ENCODE measurements at places on chromosomes 1 and 21.

DNA sequence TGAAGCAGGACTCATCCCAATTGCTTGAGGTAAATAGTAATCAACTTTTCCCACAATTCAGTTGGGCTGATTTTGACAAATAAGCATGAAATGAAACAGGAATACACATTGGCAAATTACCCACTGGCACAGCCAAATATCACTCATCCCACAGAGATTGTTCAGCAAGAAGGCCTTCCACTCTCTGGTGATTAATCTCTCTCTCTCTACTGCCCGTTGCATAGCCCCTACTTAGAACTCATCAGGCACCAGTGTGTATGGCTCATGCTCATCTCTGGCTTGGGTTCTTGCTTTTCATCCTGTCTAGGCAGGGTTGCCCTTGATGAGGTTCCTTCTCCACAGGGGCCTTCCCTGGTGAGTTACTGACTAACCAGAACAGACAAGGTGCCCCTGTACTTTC is 1.1 kb downstream of the BSDC1 start:
- no peak for DNase-seq

GRCh38 chr1:47487850-47488450 is 50.1 kb downstream of the FOXD2 start:
- no peak for DNase-seq

DNA sequence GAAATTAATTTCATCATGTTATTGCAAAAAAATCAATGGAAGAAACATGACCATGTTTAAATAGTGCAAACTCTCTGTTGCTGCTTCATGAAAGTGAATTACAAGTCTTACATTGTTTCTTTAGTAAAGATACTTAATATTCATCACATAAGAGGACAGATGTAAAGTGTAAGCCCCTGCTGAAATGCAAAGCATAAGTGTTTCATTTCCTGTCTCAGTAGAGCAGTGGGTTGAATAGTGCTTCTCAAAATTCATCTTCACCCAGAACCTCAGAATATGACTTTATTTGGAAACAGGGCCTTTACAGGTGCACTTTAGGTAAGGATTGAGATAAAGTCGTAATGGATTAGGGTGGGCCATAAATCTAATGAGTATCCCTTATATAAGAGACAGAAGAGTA is 738.4 kb upstream of the RGS18 start:
- DNase-seq: no peak

DNA sequence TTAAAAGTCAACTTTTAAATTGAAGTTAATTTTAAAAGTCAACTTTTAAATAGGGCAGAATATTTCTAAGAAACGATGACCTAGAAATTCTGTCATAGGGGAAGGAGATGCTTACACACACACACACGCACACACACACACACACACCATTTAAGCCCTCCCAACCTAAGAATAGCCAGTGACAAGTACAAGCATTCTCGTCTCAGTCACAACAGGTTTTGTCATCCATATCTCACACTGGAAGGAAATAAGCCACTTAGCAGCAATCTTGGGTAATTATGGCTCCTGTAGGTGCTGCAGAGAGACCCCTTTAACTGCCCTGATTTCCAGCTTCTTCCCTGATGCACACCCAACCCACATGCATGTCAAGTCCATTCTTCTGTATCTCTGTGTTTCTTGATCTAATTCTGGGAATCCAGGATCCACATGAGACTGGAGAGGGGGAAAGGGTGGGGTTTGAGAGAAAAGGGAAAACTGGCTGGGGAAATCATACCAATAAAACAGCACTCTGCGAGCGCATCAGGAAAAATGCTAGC is 338.1 kb downstream of the PAPPA2 start:
- DNase-seq: no peak

DNA sequence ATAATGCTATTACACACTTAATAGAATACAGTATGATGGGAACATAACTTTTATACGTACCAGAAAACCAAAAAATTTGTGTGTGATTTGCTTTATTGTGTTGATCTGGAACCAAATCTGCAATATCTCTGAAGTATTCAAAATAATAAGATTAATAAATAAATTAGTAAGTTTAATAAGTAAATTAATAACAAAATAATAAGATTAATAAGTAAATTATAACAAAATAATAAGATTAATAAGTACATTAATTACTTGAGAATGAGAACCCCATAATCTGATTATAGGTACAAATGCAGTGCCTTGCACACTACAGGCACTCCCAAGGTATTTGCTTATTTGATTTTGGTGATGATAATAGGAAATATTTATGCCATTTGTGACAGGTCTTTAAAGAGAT is 267.4 kb downstream of the ZNF326 start:
- DNase-seq: no peak

DNA sequence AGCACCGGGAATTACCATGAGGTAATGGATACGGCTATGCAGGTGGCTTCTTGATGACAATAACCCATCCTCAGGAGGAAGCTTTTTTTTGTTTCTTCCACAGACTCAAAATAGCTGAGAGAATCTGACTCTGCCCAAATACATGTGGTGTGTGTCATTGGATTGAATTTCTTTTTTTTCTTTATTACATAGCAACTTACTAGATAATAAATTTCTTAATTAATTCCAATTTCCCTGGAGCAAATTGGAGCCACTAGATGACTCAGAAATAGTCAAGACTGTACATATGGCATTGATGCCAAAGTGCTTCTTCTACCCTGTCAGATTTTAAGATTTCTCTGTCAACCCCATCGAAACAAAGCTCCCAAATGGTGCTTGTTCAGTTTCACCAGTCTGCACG is 42.7 kb downstream of the L1TD1 start:
- DNase-seq: no peak

- DNase-seq: no peak
Observed at GRCh38 chr1:44696101-44696500, 21.6 kb downstream of the ARMH1 start.

- DNase-seq: no peak
Observed at GRCh38 chr1:93554883-93555872, 107.3 kb downstream of the FNBP1L start.

- peak; percentile 11 for DNase-seq
Observed at GRCh38 chr1:4177425-4178150, 277.5 kb upstream of the C1orf174 start.

DNA sequence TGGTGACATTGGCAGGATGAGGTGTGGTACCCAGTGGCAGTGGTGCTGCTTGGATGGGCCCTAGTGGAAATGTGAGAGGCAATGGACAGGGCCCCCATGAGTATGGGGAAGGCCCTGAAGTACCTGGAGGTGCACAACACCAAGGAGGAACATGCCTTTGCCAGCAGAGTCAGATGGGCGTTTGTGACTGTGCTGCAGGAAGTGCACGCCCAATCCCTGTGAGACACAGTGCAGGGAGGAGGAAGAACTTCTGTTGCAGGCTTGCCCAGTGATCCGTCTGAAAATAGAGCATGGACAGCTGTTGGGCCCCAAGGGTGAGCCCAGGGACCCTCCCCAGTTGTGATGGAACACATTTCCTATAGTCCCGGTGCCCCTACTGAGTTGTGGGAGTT is 42.7 kb downstream of the GJA5 start:
- DNase-seq: no peak

GRCh38 chr1:223212441-223212840 is 69.4 kb upstream of the TLR5 start:
- DNase-seq: no peak

DNA sequence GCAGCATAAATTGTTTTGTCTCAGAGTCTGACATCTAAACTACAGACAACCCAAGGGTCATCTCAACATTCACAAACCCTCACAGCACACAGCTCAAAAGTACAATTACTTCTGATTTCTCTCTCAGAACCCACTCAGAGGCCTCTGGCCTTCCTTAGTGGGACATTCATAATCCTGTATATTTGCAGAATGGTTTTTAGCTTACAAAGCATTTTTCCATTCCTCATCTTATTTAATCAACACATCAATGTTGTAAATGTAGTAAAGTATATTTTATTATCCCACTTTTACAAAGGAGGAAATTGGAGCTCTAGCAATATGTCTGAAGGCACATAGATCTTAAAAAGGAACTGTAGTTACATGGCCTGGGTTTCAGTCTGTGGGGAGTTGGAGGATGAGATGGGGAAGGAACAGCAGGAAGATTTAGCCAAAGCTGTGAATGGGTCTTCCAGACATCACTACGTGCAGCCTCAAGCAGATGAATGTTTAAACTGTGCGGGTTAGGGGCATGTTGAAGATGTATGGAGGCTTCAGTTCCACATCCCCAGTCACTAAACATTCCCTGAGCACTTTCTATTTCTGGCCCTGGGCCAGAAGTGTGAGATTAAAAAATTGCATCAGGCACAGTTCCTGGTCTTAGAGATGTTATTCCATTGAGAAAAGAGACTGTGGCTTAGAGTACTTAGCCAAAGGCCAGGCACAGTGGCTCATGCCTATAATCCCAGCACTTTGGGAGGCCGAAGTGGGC is 13.3 kb downstream of the AKNAD1 start:
- no peak for DNase-seq

DNA sequence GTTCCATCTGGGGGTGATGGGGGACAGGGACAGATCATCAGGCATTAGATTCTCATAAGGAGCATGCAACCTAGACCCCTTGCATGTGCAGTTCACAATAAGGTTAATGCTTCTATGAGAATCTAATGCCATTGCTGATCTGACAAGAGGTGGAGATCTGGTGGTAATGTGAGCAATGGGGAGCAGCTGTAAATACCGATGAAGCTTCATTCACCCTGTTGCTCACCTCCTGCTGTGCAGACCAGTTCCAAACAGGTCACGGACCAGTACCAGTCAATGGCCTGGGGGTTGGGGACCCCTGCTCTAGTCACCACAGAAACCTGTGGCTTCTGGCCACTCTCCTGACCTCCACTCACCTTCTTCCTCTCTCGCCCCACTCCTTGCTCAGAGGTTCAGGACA is 229.9 kb downstream of the PTPRU start:
- DNase-seq: no peak

DNA sequence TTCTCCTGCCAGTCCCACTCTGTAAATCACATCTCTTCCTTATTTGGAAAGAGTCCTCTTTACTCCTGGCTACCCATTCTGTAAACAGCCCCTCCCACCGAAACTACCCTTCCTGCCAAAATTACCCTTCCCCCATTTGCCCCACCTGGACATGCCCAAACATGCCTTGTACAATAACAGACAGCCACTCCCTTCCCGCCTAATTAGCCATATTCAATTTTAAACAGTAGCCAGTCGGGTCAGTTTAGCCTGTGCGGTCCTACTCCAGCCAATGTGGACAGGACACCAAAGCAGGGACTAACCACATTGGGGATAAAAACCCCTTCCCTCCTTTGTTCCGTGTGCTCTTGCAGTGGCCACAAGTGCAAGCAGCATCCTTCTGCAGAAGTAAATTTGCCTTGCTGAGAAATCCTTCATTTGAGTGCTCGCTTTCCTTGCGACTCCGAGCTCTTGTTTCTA is 56.3 kb upstream of the MAP10 start:
- no peak for DNase-seq

- no peak for DNase-seq
Observed at GRCh38 chr1:92949937-92950817, 11.1 kb downstream of the DIPK1A start.

DNA sequence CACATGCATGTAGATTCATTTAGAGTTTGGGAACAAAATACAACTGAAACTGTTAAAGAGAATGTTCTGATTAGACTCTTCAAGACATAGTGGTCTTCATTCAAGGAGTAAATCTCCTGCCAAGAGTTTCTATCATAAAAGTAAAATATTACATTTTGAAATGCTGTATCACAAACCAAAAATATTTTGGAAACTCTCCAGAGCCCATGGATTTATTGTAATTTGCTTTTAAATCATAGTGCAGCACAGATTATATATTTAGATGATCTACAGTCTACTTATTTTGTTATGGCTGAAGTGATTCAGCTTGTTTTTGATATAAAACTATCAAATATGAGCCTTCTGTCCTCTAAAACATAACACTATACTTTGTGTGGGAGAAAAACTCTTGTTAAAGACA is 105.3 kb downstream of the DISP1 start:
- DNase-seq: no peak

DNA sequence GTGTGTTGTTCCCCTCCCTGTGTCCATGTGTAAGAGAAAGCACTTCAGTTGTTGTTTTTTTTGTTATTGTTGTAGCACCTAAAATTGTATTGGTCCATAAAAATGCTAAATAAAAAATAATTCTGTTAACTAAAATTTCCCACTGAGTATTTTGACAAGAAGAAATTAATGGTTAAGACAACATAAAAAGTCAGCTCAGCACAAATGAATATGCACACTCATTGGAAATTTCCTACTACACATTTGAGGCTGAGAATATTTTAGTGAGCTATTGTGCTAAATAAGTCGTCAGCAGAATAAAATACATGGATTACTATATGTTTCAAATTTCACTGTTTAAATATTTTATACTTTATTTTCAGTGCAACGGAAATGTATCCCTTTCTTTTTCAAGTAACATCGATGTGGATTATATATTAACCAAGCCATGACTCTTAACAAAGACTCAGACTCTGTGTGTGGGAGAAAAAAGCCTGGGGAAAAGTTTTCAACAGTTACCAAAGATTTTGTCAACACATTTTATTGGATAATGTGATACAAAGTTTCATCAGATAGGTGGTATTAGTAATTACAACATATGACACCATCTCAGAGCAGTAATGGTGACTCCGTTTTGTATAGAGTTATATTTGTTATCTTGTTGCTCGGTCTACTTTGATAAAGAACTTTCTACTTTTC is 63.4 kb downstream of the LYPLAL1 start:
- DNase-seq: no peak

- DNase-seq: no peak
Observed at GRCh38 chr1:71785000-71785399, 497.3 kb downstream of the NEGR1 start.

DNA sequence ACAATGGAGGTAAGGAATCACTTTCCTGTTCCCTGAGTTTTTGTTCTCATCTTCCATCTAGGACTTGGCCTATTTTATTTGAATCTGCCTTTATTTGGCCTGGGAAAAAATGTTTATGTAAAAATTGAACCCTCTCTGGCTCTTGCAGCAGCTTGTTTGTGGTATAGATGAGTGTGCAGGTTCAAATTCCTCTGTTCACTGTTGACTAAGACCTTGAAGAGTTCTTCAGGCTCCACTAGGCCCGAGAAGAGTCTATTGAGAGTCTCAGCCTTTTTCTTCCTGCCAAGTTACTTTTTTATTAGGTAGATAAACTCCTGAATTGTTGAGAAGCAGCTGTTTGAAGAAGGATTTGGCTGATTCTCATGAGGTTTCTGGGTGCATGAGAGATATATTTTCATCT is 248.8 kb upstream of the ADGRL2 start:
- DNase-seq: no peak

DNA sequence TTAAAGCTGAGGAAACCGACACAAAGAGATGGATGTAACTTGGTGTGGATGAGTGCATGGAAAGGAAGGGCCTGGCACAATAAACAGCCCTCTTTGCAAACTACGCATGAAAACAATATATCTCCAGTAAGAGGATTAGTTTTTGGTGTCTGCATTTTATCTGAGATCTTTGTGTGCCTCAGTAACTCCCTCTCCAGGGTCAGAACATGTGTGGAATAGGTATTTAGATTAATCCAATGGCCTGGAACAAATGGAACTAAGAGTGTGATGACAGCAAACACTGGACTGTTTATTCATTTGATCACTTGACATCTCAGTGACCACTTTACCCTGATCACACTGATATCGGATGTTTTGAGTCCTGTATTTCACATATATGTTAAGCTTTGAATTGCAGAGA is 45.3 kb downstream of the AKNAD1 start:
- DNase-seq: no peak

GRCh38 chr1:180482425-180483275 is 19.7 kb downstream of the ACBD6 start:
- DNase-seq: peak; percentile 15
